Activated CD8-positive, alpha-beta memory T cell treated with anti-CD3 and anti-CD28 coated beads for 1 hour (primary cell): ENCODE measurements at places on chromosomes 16 and 17.

DNA sequence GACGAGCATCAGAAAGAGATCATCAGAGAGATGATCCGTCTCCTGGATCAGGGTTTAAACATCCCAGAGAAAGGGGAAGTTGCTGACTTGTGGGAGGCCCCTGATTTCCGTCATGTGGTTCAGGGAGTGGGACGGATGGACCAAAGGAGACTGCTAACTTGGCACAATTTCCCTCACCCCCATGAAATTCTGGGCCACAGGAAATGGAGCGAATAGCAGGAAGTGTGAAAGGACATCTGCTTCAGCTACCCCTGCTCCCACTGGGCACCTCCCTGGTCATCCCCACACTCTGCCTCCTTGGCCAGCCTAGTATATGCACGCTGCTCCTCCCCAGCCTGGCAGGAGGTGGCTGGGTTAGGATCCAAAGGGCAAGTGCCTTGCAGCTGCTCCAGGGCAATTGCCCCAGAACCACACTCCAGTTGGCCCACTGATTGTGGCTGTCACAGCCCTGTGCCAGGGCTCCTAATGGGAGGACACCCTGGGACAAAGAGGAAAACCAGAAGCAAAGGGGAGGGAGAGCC lies 1.3 kb downstream of the ARRB2 start:
- no peak for DNase-seq

DNA sequence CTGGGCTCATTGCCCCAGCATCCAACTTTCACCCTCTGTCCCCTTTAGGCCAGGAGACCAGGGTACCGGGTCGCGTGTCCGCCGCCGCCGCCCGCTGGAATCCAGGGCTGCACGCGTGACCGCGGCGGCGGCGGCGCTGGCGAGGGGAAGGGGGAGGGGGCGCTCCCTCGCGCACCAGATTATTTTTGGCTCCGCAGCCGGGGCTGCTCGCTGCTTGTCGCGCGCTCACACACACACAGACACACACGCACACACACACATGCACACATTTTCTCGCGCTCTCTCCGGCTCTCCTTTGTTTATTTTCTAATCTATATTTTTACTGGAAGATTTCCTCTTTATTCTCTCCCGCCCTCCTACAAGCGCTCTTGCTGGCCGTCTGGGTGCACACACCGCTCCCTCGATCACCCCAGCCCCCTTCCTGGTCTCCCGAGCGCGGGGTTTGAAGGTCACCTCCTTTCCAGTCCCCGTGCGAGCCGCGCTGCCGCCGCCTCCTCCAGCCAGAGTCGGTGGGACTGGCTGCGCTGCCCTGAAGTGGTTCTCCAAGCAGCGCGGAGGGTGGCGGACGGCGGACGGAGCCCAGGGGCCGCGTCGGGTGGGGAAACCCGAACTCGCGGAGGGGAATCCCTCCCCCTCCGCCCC lies 921.4 kb upstream of the EEF2KMT start:
- no peak for DNase-seq

DNA sequence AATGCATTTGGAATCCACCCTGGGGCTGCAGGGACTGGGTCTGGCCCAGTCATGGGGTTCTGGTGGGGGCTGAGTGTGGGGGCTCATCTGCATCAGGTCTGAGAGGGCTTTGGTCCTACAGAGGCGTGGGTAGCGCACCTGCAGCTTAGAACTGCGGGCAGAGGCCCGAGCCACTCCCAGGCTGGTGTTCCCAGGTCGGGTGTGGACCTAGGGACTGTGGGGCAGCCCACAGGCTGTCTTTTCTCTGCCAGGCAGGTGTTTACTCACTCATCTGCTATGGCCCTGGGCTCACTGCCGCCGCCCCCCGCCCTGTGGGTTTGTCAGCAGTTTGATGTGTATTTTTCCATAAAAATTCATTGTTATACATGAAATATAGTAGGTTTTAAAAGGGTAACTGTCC lies 27.0 kb upstream of the DOC2B start:
- no peak for DNase-seq

DNA sequence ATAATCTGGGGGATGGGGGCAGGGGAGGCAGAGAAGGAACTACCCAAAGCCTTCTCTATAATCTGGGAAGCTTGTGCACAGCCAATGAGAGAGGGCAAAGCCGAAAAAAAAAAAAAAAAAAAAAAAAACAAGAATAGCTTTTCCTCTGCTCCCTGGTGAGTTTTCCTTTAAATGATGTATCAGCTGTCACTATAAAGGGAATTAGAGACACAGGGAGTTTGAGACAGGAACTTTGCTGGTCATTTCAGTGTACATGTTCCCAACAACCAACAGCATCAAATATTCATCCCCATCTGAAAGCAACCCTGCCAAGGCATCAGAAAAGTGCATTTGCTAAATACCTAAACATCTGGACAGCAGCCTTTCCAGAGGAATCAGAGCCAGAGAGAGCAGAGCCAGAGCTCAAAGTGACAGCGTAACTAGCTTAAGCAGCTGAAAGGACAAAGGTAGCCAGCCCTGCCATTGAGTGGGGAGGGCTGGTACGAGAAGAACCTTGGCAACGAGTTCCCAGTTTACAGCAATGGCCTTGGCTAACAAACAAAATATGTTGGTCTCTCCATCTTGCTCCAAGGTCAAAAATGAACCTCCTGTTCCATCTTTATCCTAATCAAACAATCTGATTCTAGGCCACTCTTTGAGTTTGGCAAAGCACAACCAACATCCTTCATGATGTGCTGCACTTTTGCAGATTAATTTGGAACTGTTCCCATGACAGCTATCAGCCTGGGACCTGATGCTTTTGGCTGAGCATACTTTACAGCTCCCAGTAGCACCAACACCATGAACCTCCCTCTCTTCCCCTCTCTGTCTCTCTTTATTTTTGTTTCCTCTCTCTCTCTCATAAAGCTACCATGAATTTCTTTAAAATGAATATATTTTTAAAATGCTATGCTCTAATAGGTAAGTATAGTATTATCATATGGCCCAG lies 143.7 kb upstream of the GNAO1 start:
- DNase-seq = no peak

DNA sequence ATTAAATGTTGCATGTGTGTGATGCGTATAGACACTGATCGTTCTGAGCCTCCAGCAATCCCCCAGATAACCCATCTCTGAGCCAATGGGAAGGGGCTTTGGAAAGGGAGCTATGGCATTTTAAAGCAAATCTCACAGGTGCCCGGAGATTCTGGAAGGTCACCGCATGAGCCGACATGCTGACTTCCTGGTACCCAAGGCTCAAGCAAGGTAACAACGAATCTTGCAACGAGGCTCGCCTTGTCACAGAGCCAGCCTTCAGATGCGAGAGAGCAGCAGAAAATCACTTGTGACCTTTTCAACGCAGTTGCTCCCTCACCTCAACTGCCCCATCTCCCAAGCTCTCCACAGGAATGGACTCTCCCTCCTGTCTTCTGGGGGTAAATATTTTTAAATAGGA lies 154.8 kb upstream of the CDH5 start:
- no peak for DNase-seq

GRCh38 chr17:75074532-75074931 lies 13.2 kb upstream of the SLC16A5 start:
- no peak for DNase-seq

DNA sequence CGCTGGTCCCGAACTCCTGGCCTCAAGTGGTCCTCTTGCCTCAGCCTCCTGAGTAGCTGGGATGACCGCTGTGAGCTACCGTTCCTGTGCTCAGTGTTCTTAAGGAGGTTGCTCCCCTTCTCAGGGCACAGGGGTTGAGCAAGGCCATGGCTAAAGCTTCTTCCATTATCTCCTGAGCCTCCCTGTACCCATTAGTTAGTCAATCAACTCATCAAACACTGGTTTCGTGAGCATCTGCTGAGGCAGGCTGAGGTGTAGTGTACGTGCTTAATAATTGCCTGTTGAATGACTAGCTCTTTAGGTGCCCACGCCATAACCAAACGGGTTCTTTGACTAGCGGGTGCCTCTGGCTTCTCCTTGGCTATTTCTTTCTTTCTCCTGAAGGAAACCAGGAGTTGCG lies 11.7 kb downstream of the SGCA start:
- DNase-seq = no peak

DNA sequence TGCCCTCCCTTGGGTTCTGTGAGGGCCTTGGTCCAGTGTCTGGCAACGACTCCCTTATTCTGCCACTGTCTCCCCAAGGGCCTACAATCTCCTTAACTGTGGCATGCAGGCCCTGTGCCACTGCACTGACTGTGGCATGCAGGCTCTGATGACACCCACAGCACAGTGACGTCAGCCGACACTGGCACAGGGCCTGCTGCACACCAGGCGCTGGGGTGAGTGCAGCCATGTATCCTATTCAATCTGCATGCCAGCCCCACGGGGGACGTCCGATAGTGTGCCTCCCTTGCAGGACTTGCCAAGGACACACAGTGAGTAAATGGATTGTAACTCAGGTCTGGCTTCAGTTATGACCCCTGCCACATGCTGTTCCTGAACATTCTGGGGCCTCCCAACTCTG lies 39.8 kb upstream of the RASD1 start:
- no peak for DNase-seq
